ENCODE measurements at places on chromosomes 13 and 19.

DNA sequence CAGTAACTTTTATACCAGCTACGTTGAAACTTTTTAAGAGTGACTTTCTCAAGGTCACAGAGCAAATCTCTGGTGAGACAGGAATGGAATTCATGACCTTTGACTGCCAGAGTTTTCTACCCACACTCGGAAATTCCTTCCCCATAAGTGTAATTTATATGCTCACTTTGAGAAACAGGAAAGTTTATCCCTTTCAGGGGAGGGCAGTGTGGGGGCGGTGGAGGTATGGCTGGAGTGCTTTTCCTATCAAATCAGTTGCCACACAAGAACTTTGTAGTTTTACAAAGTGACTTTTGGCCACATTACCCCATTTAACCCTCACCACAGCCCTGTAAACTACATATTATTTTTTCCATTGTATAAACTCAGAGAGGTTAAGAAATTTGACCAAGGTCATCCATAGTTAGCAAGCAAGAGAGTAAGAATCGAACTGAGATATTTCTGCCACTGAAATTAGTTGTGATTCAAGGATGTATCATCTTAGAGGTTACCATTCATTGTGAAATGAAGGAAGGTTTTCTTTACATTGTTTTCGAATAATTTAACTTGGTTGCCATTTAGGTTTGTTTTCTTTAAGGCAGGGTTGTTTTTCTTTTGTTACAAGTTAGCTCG, 5.9 kb downstream of the KLF12 start:
- DNase-seq, result no peak

GRCh38 chr13:109859216-109859835, 72.9 kb upstream of the IRS2 start:
- DNase-seq, result no peak

DNA sequence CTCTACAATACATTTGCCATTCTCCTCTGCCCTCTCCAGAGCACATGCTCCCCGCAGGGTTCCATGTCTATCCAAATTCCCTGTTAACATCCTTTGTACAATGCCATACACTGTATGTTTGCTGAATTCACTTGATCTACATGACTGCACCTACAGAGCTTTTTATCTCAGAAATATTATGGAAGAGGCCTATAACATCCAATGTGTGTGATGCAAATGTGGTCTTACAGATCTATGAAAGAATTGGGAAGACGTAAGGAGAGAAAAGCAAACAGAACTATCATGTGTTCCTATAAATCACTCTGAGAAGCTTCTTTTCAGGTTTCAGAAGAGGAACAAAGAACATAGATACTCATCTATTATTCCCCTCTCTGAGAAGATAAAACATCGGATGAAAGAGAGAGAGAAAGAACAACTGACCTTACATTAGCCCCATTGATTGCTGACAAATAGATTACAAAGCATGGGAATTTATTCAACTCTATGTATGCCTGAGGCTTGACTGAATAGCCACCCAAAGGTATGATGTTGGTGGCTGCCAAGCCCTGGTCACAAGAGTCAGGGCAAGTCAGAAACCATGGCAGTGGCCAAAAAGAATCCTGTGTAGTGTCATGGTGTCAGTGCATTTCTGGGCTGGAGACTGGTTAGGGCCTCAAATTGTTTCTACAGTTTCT, 425.2 kb downstream of the FOXO1 start:
- no peak for DNase-seq

DNA sequence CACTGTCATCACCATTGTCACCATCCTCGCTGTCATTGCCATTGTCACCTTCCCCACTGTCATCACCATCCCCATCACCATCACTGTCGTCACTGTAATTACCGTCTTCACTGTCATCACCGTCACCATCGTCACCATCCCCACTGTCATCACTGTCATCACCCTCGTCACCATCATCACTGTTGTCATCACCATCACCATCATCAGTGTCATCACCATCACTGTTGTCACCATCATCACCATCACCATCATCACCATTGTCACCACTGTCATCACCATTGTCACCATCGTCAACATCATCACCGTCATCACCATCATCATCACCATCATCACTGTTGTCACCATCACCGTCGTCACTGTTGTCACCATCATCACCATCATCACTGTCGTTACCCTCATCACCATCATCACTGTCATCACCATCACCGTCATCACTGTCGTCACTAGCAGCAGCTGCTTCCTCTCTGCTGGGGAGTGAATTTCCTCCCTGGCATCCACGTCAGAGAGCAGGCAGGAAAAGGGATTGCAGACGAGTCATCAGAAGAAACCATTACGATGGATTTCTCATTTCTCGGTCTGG, 27.3 kb downstream of the TMEM255B start:
- DNase-seq, result no peak

- DNase-seq, result no peak
Observed at GRCh38 chr13:64697226-64697625, 2532.9 kb downstream of the PCDH9 start.

DNA sequence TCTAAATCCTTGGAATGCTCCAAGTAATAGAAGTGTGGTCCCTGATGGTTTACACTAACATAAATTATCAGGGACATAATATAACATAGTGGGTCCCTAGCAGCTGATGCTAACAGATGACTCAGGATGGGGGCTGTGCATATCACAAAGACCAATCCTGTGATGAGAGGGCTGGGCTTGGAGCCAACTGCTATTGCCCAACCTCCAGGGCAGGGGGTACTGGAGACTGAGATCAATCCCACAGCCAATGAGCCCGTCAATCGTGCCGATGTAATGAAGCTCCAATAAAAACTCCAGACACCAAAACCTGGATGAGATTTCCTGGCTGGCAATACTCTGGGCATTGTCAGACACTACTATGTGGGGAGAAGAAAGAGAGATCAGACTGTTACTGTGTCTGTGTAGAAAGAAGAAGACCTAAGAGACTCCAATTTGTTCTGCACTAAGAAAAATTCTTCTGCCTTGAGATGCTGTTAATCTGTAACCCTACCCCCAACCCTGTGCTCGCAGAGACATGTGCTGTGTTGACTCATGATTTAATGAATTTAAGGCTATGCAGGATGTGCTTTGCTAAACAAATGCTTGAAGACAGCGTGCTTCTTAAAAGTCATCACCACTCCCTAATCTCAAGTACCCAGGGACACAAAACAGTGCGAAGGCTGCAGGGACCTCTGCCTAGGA, 33.4 kb downstream of the ABCC4 start:
- DNase-seq, result no peak

DNA sequence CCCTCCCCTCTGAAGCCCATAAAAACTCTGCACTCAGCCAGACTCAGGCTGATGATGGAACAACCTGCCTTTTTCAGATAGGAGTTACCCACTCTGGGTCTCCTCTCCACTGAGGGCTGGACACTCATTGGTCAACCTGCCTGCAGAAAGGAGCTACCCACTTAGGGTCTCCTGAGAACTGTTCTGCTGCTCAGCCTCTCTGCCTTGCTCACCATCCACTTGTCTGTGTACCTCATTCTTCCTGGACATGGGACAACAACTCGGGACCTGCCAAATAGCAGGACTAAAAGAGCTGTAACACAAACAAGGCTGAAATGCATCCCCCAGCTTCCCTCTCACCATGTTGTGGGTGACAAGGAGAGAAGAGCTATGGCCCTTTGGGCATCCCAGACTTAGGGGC, 18.4 kb upstream of the RCBTB2 start:
- no peak for DNase-seq

DNA sequence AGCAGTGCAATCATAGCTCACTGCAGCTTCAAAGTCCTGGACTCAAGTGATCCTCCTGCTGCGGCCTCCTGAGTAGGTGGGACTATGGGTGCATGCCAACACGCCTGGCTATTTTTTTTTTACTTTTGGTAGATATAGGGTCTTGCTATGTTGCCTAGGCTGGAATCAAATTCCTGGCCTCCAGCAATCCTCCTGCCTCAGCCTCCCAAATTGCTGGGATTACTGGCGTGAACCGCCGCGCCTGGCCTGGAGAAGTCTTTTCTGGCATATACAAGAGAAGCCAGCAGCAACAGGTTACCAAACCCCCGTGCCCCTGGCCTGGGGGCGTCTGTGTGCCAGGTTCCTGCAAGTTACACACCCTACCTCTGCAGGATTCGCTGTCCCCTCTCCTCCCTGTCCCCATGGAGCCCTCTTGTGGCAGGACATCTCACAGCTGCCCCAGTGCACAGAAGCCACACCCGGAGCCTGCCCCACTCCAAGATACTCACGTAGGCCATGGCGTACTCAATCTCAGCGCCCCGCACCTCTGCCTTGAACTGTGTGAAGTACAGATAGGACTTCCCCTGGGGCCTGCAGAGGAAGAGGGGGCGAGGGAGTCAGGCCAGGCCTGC, 9.9 kb downstream of the MYDGF start:
- DNase-seq, result no peak

- no peak for DNase-seq
Observed at GRCh38 chr13:23996456-23996855, 99.2 kb upstream of the C1QTNF9B start.

GRCh38 chr19:34841780-34842179, 68.8 kb upstream of the ZNF599 start:
- DNase-seq, result no peak

- no peak for DNase-seq
Observed at GRCh38 chr19:43586346-43586745, 9.6 kb downstream of the IRGQ start.

GRCh38 chr13:59495936-59496512, 667.7 kb downstream of the DIAPH3 start:
- no peak for DNase-seq

DNA sequence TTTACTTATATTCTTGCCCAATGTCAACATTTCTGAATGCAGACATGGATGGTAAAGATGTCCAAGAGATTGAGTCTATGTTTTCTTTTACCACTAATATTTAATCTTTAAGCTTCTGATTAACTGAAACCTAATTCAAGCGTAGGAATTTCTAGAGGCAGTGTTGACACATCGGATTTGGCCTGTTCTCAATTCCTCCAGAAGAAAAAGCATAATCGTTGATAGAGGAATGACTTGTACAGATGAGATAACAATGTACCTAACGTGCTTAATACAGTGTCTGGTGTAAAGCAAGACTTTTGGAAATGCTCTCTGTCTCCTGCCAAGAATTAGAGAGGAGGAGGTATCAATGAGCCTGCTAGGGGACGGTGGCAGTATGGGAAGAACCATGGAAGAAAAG, 35.2 kb downstream of the SLC15A1 start:
- no peak for DNase-seq

DNA sequence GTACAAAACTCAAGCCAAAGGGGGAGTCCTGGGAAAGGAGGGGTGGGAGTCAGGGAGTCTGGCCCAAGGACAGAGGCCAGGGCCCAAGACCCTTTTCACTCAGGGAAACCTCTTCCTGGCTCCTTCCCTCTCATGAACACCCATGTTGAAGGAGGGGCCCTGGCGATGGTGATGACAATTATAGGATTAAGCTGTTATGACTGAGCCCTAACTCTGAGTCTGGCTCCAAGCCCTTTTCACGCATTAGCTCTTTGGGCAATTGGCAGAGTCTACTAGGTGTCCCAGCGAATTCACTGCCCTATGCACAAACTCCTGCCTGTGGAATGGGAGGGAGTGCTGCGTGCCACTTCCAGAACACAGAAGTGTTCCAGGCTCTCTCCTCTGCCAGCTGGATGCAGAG, 20.7 kb downstream of the ZNF575 start:
- no peak for DNase-seq

- no peak for DNase-seq
Observed at GRCh38 chr13:40813667-40814454, 24.4 kb downstream of the SLC25A15 start.

- no peak for DNase-seq
Observed at GRCh38 chr13:43089912-43090498, 66.6 kb downstream of the DNAJC15 start.

DNA sequence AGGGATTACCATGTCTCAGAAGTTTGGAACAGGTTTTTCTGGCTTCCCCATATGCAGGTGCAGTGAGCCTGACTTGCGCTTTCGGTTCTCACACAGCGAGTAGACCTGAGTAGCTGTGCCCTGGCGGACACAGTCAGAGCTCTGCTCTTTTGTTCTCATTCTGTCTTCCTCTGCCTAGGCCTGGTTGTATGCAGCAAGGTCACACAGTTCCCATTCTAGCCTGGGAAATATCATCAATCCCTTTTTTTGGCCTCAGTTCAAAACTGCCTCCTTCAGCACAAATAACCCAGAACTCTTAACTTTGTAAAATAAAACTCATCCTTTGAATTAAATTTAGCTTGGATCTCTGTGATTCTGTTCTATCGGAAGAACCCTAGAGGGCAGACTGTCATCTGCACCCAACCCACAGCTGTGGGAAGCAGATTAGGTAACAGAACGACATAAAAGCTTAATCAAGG, 10.2 kb downstream of the OXGR1 start:
- peak; percentile 38 for DNase-seq

DNA sequence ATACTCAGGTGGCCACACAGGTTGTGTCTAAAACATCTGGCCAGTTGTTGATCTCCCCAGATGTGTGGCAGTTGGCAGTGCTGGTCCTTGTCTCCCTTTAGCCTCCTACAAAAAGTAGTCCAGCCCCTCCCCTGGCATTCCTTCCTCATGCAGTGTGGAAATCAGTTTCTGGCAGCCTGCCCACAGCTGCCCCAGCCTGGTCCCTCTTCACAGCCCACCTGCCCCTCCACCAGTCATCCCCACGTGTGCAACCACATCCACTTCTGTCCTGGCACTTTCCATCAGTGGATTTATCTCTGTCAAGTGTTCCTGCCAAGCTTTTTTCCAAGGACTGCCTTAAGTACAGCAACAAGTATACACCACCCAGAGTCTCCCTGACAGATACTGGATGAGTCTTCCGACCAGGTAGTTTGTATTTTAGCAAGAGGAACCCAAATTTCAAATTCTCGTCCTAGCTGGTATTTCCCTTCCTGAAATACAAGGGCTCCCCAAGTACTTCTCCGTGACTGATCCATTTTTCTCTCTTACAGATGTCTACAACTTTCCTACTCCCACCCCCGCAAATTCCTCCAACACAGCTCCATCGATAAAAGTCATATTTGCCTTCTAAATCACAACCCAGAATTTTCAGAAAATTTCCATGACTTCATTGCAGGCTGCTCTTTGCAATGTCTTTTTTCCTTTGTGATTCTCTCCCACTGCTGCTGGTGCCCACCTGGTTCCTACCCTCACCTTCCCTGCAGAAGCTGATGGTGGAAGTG, 313.5 kb downstream of the FOXO1 start:
- peak; percentile 24 for DNase-seq

DNA sequence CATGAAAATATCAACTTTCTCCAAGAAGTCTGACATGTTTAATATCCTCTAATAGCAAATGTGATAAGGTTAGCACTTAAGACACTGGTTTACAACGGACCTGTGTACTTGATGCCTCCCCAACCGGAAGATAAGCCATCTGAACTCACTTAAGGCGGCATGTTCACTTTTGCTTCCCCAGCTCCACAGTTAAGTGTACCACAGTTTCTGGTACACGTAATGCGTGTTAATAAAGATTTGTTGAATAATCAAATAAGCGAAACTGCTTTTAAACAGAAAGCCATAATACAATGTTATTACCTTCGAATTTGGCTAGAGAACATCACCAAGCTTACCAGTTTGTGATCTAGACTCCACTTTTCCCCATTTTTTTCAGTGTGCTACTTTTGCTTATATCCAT, 1.4 kb upstream of the PAN3 start:
- no peak for DNase-seq

GRCh38 chr19:49469828-49470614, 4.0 kb upstream of the FLT3LG start:
- no peak for DNase-seq
